DMS 273 treated with DMSO at 0.1 percent for 48 hours (cell line): ENCODE measurements at places on chromosomes 1 and 21.
A peak's percentile ranks its signal among the peaks of the same experiment; 100 is the strongest.

DNA sequence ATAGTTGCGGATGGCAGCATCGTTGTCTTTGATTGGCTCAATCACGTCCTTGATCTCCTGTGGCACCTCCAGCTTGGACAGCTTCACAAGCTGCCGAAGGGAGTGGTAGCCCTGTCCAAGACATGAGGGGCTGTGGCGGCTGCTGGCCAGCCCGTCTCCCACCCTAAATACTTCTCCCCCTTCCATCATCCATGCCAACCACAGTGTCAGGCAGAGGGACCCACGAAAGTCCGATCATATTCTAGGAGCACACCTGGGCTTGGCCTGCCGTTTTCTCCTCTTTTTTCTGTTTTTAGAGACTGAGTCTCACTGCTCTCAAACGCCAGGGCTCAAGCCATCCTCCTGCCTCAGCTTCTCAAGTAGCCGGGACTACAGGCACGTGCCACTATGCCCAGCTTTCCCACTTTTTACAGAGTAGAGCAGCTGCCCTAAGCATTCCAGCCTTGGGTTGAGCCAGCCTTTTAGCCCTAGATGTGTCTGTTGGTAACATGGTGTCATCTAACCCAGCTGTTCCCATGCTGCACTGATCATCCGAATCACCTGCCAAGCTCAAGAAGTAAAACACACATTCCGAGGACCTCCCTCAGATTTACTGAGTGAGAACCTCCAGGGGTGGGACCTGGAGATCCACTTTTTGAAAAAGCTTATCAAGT is 10.4 kb downstream of the MTHFR start:
- no peak for DNase-seq

DNA sequence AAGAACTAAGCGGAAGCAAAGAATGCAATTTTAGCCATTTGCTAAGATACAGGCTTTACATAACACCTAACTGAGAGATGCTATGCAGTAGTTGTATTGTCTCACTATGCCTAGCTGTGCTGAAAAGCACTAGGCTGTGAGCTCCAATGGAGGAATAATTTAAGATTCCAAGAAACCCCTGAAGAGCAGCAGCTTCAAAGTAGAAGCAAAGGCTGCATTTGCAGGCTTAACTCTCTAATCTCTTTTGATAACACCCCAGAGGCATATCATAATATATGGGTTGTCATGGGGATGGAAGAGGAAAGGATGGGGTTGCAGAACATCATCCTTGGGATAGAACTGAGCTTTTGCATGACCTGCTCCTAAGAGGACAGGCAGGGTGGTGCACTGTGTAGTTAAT is 102.0 kb downstream of the ERG start:
- no peak for DNase-seq

- DNase-seq = peak; percentile 46
Observed at GRCh38 chr1:24201941-24202440, 14.9 kb upstream of the IFNLR1 start.

DNA sequence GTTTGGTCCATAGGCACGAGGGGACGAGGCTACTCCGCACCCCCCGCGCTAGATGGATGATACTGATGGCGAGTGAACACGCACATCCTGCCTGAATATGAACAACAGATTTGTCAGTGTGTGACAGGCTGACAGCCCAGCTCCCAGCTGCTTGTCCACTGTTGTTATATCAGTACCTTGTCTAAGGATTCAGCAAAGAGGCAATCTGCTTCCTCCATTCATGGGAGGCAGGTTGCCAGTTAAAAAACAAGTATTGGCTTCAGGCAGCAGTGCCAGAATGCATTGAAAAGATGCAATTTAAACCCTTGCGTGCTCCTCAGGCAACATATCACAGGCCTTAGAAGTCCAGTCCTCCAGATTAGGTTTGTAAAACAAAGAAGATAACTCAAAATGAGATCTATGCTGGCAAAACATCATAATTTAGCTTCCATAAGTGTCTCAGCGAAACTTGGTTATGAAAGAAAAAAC is 223.3 kb downstream of the GPATCH2 start:
- DNase-seq = no peak

DNA sequence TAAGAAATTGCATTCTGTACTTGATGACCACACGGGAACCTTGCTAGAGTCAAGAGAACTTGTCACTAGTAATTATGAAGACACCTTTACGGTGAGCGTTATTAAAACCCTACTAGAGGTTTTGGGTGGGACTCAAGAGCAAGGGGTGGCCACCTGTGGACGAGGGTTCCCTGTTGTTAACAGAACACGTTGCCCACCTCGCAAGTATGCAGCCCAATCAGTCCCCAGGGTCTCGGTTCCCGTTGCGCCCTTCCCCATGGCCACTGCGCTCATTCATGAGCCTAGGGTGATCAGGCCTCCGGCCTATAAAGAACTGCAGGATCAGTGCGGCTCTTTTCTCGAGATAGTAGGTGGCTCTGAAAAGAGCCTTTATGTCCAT is 30.2 kb upstream of the RNF187 start:
- no peak for DNase-seq

DNA sequence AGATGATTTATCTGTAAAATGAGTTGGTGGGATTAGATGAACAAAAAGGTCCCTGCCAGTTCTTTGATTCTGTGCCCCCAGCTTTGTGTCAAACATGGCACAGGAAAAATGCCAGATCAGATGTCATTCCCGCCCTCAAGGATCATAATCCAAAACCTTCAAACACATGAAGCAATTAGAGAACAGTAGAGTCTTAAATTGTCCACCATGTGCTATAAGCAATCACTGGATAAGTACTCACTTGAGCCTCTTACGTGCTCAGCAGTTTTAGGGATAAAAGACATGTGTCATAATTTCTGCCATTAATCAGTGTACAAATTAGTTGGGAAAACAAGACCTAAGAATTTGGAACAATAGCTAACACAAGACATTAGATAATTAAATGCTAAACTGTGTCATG is 15.4 kb upstream of the KIAA0040 start:
- no peak for DNase-seq
